Lung (tissue), 17 donors: ENCODE measurements at places on chromosomes 7 and 10. TPM values are rescaled to one million over a fixed set of nuclear protein-coding genes. Genes with fewer than 3 reads are reported as not detected.

DNA sequence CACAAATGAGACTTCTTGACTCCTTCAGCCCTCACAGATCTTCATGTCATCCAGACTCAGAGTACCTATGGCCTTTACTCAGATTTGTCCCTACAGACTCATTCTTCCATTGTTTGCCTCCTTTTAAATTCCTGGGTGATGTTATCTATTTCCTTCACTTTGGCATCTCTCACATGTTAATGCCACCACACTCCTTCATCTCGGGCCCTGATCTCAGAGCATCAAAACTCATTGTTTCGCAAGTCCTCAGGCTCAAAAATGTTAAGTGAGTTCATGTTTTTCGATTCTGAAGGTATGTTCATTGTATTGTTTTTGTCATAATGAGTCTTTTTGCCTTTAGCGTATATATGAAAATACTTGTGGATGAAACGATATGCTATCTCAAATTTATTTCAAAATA, 62.3 kb upstream of the AHR start:
- H3K4me3 ChIP-seq, result no peak overlapping the region
- no peaks in the 10 kb centered on the region for H3K27me3 ChIP-seq
- H3K4me1 ChIP-seq, result peaks cover 13% of the 10 kb centered on the region

DNA sequence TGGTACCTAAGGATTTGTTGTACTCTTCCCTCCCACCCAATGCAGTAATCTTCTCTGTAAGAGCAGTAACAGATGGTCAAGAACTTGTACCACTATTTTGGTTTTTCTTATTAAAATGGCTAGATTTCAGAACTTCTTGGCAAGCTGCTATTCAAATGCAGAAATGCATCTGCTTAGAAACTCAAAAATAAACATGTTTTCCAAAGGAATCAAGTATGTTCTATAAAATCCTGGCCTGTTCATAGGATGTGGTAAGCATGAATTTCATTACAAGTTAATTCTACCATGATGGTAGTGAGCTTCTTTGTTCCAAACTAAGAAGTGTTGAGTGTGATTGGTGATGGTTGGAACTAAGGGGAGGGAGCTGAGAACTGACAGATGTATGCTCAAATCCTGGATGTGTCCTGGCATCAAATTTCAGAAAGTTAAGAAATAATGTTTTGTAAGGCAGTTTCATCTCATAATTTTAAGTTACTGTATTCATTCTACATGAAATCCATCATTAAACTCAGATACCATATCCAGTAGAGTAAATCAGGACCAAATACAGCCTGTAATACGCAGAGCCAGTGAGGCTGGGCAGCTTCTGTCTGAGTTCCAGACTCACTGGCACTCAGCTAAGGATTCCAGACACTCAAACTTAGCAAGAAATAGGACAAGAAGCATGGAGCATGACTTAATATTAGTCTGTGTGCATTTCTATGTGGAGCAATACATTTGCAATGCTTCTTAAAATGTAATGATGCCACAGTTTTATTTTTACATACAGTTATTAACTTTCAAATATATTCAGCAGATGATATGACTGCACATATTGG, 119.6 kb downstream of the TES start:
- H3K4me1 ChIP-seq, result peaks cover 3% of the 10 kb centered on the region
- no peak overlapping the region for H3K27ac ChIP-seq
- no peaks in the 10 kb centered on the region for H3K36me3 ChIP-seq
- no peak overlapping the region for H3K4me3 ChIP-seq

DNA sequence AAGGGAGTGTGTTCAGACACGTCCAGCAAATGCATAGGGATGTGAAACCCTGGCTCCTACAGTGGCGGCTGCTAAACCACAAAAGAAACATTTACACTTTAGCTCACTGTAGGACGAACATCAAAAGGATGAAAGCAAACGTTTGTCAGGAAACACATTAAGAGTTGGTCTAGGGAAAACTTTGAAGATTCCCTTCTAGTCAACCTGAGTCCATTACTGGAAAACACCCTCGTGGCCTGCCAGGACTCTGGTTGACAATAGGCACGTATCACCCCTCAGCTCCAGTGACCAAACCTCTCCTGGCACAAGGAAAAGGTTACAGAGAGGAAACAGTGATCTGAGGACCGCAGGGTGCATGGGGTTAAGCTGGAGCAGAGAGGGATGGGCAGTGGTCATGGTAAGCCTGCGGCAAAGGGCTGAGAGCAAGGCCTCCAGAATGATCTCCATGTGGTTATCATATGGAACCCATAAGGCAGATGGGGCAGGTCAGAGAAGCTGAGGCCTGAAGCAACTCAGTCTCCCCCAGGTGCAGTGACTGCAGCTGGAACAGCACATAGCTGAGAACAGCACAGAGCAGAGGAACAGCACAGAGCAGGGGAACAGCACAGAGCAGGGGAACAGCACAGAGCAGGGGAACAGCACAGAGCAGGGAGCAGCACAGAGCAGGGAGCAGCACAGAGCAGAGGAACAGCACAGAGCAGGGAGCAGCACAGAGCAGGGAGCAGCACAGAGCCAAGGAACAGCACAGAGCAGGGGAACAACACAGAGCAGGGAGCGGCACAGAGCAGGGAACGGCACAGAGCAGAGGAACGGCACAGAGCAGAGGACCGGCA, 49.9 kb downstream of the CHST15 start:
- peaks cover 3% of the 10 kb centered on the region for H3K4me1 ChIP-seq
- DNase-seq, result no peak
- no peak overlapping the region for H3K4me3 ChIP-seq
- no peak overlapping the region for H3K27ac ChIP-seq

DNA sequence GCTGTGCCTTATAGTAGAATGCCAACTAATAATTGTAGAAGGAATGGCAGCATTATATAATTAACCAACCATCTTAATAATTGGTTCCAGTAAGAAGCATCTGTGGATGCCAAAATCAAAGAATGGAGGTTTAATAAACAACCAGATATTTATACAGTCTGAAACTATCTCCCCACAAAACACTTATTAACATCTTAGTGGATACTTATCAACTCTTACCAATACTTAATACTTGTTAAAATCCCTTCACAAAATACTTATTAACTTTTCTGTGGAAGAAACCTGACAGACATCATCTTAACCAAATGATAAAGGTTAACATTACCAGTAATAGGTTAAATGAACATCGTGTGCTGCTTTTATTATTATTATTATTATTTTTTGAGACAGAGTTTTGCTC, 29.1 kb upstream of the FAM107B start:
- H3K27me3 ChIP-seq, result no peaks in the 10 kb centered on the region
- H3K27ac ChIP-seq, result no peak overlapping the region
- H3K4me1 ChIP-seq, result no peaks in the 10 kb centered on the region
- H3K36me3 ChIP-seq, result no peaks in the 10 kb centered on the region
- no peak overlapping the region for H3K4me3 ChIP-seq

DNA sequence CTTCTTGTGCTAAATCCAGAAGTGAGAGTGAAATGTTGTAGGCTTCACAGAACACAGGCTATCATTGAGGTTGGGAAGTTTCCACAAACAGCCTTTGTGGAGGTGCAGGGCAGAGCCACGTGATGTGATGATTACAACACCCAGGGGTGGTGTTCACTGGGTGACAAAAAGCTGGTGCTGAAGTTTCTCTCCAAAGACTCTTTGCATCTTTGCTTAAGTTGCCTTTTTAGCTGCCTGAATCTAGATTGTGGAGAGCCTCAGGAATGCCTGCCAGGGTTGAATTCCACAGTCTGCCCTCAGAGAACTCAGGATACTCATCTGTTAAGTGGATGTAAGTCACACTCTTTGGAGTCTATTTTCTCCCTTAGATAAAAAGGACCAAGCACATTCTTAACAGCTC, 56.3 kb downstream of the PLXNA4 start:
- H3K4me1 ChIP-seq, result no peaks in the 10 kb centered on the region
- H3K27me3 ChIP-seq, result peaks cover 3% of the 10 kb centered on the region
- H3K27ac ChIP-seq, result no peak overlapping the region
- no peaks in the 10 kb centered on the region for H3K36me3 ChIP-seq

- H3K27me3 ChIP-seq, result no peaks in the 10 kb centered on the region
- DNase-seq, result peak; percentile 88
- H3K4me1 ChIP-seq, result no peaks in the 10 kb centered on the region
Measured at GRCh38 chr7:70698219-70698832, 433.6 kb upstream of the GALNT17 start.

GRCh38 chr7:90326500-90326899, 5.4 kb upstream of the FAM237B start:
- no peak overlapping the region for H3K27ac ChIP-seq
- H3K4me1 ChIP-seq, result no peaks in the 10 kb centered on the region
- no peaks in the 10 kb centered on the region for H3K36me3 ChIP-seq
- H3K27me3 ChIP-seq, result peaks cover 4% of the 10 kb centered on the region
- H3K4me3 ChIP-seq, result no peak overlapping the region
- no peak for DNase-seq

DNA sequence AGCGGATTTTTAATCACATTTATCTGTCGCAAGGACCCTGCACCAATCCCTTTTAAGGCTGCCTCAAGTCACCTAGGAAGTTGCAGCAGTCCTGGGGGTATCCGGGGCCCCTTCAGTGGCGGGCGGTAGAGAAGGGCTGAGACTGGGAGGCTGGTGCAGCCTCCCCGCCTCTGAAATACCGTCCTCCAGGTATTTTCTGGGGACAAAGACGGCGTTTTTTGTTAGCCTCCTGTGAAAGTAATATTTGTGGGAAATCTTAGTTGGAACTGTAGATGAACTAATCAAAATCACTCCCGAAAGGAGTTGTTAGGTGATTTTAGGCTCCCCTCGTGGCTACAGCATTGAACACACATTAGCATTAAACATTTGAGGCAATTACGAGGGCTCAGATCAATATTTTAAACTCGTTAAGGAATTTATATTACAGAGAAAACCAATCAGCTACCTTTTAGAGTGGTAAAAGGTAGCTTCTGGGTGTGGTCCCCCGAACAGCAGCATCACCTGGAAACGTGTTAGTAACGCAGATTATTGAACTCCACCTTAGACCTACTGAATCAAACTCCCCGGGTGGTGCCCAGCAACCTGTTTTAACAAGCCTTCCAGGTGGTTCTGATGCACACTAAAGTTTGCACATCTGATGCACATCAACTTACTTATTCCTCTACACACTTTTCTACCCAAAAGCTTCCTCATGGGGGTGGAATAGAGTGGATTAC, 530 bp upstream of the ANXA7 start:
- H3K4me3 ChIP-seq, result peak overlapping the region; percentile 90
- peak overlapping the region; percentile 43 for H3K27ac ChIP-seq
- H3K4me1 ChIP-seq, result no peaks in the 10 kb centered on the region
- peak; percentile 3 for DNase-seq
- no peaks in the 10 kb centered on the region for H3K36me3 ChIP-seq

- H3K27me3 ChIP-seq, result no peaks in the 10 kb centered on the region
- no peaks in the 10 kb centered on the region for H3K36me3 ChIP-seq
- no peaks in the 10 kb centered on the region for H3K4me1 ChIP-seq
- DNase-seq, result no peak
- no peak overlapping the region for H3K27ac ChIP-seq
Measured at GRCh38 chr10:12397941-12398340, 48.6 kb downstream of the CAMK1D start.

TCAF2 gene
- polyA plus RNA-seq, result 1.2 TPM

DNA sequence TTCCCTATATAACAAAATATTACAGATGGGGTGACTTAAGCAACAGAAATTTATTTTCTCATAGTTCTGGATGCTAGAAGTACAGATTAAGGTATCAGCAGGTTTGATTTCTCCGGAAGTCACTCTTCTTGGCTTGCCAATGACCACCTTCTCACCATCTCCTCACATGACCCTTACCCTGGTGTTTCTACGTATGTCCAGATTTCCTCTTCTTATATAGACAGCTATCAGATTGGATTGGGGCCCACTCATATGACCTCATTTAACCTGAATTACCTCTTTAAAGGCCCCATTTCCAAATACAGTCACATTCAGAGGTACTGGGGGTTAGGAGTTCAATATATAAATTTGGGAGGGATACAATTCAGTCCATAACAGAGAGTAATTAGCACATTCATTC, 17.0 kb upstream of the RAPGEF5 start:
- peaks cover 13% of the 10 kb centered on the region for H3K4me1 ChIP-seq
- H3K4me3 ChIP-seq, result no peak overlapping the region
- DNase-seq, result no peak
- no peaks in the 10 kb centered on the region for H3K36me3 ChIP-seq
- no peaks in the 10 kb centered on the region for H3K27me3 ChIP-seq
- no peak overlapping the region for H3K27ac ChIP-seq

SPDYE5 gene
- polyA plus RNA-seq, result 0.06 TPM

DNA sequence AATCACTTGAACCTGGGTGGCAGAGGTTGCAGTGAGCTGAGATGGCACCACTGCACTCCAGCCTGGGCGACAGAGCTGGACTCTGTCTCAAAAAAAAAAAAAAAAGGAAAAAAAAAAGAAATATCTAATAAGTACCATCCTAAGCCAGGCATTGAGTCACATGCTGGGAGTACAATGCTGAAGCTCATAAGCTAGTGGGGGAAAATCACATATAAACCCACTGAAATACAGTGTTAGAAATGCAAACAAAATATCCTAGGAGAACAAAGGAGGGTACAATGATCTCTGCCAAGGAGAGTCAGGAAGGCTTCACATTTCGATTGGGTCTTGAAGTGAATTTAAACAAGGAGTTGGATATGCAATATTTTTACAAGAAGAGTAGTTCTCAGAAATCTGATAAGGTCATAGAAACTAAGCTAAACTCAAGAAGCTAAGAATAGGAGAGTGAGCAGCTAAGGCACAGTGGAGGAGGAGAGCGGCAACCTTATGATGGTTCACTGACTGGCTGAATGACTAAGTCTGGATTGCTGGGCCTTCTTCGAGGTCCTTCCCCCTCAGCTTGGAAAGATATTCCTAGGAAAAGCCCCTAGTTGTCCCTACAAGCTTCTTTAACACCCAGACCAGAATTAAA, 115.5 kb downstream of the PHTF2 start:
- no peak for DNase-seq
- H3K27ac ChIP-seq, result no peak overlapping the region
- peaks cover 2% of the 10 kb centered on the region for H3K36me3 ChIP-seq
- H3K27me3 ChIP-seq, result no peaks in the 10 kb centered on the region
- no peaks in the 10 kb centered on the region for H3K4me1 ChIP-seq

DNA sequence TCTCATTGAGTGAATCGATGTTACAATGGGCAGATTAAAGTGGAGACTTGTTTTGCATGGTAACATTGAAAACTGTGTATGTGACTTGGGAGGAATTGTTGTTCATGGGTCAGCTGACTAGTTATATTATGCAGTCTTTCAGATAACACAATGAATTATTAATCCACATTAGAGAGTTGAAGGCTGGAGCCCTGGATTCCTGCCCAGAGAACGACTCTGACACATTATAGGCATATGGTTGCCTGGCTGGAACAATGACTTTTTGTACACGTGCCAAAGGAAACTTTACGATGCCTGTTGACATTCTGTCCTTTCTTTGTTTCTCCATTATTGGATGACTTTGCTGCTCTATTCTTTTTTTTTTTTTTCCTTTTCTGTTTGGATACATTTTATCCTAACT, 52.3 kb upstream of the TMEM229A start:
- H3K27me3 ChIP-seq, result no peaks in the 10 kb centered on the region
- H3K4me3 ChIP-seq, result no peak overlapping the region
- no peak overlapping the region for H3K27ac ChIP-seq
- H3K36me3 ChIP-seq, result no peaks in the 10 kb centered on the region
- H3K4me1 ChIP-seq, result no peaks in the 10 kb centered on the region
- DNase-seq, result peak; percentile 89

- no peaks in the 10 kb centered on the region for H3K36me3 ChIP-seq
- H3K27ac ChIP-seq, result no peak overlapping the region
- peaks cover 11% of the 10 kb centered on the region for H3K4me1 ChIP-seq
- no peak overlapping the region for H3K4me3 ChIP-seq
Measured at GRCh38 chr7:16062269-16062668, 359.1 kb downstream of the CRPPA start.

GRCh38 chr7:108613147-108613948, 43.7 kb downstream of the DNAJB9 start:
- H3K27ac ChIP-seq, result no peak overlapping the region
- no peaks in the 10 kb centered on the region for H3K27me3 ChIP-seq
- no peaks in the 10 kb centered on the region for H3K36me3 ChIP-seq
- no peak for DNase-seq
- peaks cover 8% of the 10 kb centered on the region for H3K4me1 ChIP-seq

- H3K4me3 ChIP-seq, result no peak overlapping the region
- DNase-seq, result no peak
- H3K27ac ChIP-seq, result no peak overlapping the region
- H3K27me3 ChIP-seq, result no peaks in the 10 kb centered on the region
Measured at GRCh38 chr10:59011972-59012632, 164.3 kb upstream of the PHYHIPL start.
